NCI-H1930 (cell line): ENCODE measurements at places on chromosomes 2 and 18.

- no peak for DNase-seq
These were observed 24.7 kb downstream of the CLUL1 start for GRCh38 chr18:621291-622043.

GRCh38 chr2:67055387-67056304 is 341.5 kb upstream of the ETAA1 start:
- DNase-seq = no peak

DNA sequence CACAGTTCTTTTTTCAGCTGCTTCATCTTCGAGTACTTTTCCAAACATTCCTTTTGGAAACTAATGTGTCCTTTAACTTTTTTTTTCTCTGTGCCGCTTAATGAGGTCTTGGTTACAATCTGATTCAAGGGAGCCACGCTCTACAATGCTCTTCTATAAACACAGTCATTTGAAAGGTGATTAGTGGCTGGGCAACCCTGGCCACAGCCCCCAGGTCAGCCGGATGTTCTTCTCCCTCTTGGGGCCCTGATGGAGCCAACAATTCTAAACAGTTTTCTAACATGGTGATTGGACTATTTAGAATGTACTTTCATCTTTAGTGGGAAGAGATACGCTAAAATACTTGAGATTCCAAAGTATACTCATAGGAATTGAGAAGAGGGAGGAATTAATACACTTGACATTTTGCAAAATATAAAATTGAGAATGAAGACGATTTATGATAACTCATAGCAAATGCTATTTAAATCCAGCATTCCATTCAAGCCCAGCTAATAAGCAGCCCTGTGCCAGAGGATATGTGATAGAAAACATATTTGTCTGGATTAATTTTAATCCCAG is 83.7 kb upstream of the MBOAT2 start:
- DNase-seq = no peak

DNA sequence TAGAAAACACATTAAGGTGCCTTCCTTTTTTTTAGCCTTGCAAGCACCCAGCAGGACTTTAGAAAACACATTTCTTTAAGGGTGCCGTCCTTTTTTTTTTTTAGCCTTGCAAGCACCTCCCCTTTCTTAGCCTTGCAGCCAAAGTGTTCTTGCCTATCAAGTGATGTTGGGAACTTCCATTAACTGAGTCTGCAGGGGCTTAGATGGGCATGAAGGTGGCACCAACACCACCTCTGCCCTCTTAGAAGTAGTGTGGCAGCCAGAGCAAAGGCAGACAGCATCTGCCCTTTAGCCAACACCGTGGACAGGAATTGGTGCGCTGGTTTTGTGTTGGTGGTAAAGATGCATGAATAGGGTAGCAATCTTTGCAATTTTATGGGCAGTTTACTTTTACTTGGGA is 211.6 kb upstream of the SP5 start:
- DNase-seq = no peak

- no peak for DNase-seq
These were observed 101.1 kb downstream of the KLHL29 start for GRCh38 chr2:23485841-23486683.

GRCh38 chr2:216553482-216554240 is 55.0 kb downstream of the RPL37A start:
- DNase-seq = no peak

- DNase-seq = no peak
These were observed 45.6 kb upstream of the SLC1A4 start for GRCh38 chr2:64943387-64944150.

GRCh38 chr2:15049096-15049993 is 416.8 kb downstream of the LRATD1 start:
- no peak for DNase-seq

DNA sequence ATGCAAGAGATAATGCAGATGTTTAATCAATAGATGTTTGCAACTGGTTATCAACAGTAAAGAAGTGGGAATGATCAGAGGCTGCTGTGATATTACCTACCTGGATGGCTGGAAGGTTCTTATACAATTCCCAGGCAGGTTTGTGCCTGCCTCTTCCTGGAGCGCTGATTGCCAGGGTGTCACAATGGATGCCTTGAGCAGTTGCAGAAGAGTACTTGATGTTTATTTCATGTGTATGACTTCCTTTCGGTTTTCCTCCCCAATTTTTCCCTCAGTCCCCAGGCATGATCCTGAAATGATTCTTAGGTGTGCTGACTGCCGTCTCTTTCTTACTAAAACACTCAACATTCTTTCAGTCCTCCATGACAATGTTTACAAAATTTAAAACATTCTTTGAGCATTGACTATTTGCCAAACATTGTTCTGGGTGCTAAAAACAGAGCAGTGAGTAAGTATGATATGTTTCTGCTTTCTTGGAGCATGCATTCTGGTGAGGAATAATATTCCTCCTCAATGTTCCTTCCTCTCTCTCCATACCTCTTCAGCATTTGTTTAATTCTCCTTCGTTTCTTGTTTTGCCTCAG is 416.6 kb upstream of the TRIB2 start:
- DNase-seq = no peak

GRCh38 chr2:43370146-43370545 is 143.7 kb upstream of the ZFP36L2 start:
- DNase-seq = no peak

GRCh38 chr2:237282568-237283128 is 131.3 kb downstream of the COL6A3 start:
- DNase-seq = no peak

DNA sequence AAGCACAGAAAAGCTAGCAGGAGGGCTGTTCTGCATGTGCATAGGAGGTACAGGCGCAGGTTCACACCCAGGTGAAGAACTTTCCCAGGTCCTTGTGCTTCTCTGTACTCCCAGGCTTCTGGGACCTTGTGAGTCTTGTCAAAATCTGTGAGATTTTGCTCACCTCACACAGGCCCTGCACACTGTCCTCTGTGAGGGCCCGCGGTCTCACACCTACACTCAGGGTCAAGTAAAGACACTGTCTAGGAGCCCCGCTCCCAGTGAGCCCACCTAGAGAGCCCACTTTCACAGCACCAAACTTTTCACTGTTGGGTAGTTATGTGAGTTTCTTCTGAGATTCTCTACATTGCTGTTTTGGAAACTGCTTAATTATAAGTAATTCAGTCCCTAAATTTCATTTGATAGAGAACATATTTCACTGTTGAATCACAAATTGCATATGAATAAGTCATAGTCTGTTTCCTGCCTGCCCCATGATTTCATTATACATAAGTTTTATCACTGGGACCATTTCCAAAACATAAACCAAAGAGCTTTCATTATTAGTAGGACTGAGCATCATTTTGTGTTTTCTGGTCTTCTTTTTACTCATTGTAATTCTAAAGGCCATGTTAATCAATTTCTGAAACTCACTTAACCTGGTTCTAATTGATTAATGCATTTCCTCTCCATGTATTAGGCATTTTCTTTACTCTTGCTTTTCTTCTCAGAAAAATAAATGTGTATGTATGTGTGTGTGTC is 234.2 kb upstream of the SPOPL start:
- no peak for DNase-seq
